ENCODE measurements at places on chromosomes 7 and 10. TPM values are rescaled to one million over a fixed set of nuclear protein-coding genes. Genes with fewer than 3 reads are reported as not detected.

The TAX1BP1 gene
- total RNA-seq = 68.9 TPM

The PNLIPRP2 gene
- total RNA-seq = not detected

The PPP3CB gene
- 40.0 TPM for total RNA-seq

The GPR37 gene
- total RNA-seq = 9.2 TPM

The EMX2 gene
- not detected for total RNA-seq

- peak; percentile 86 for DNase-seq
- H3K36me3 ChIP-seq = peaks cover 31% of the 10 kb centered on the region
- no peaks in the 10 kb centered on the region for H3K27me3 ChIP-seq
- peak overlapping the region; percentile 37 for H3K27ac ChIP-seq
Observed at GRCh38 chr10:93379731-93380575, 102.2 kb downstream of the MYOF start.

DNA sequence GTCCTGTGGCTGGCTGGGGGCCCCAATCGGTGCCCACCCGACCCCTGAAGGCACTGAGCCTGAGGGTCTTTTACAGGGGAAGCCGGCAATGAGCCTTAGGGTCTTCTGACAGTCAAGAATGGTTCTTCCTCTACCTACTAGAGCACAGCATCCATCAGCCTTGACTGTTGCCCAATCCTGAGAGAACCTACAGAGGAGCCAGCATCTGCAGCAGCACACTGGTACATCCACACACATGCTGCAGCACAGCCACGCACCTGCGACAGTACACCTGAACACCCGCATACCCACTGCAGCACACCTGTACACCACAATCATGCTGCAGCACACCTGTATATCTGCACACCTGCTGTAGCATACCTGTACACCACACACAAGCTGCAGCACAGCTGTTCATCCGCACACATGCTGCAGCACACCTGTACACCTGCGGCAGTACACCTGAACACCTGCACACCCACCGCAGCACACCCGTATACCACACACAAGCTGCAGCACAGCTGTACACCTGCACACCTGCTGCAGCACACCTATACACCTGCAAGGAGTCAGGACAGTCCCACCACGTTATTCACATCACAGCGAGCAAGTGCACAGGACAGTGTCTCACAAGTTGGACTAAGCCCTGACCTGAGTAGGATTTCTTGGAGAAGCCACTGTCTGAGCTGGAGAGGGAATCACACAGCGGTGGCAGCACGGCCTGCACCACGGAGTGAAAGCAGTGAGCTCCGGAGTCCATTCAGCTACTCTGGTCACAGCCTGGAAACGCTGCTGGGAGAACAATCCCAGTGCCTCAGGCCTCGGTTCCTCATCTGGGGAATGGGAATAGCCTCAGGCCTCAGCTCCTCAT, 56.4 kb downstream of the VIPR2 start:
- DNase-seq = no peak
- no peak overlapping the region for H3K27ac ChIP-seq
- no peaks in the 10 kb centered on the region for H3K4me1 ChIP-seq
- no peaks in the 10 kb centered on the region for H3K27me3 ChIP-seq

DNA sequence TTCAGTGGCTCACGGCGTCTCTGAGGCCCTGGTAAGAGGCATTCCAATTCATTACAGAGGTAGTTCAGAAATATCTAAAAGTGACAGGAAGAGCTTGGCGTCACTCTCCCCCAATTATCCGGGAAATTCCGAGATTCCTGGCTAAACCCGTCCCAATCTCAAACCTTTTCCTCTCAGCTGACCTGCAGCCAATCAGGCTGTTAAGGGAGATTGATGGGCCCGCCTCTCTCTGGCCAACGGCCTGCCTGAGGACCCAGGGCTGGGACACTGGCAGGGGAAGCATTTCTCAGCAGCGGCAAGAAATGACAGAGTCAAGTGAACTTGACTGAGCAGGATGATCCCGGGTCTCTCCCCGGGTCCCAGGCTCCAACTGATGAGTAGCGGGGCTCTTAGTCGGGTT, 72.3 kb downstream of the EBF3 start:
- DNase-seq = no peak
- H3K36me3 ChIP-seq = no peaks in the 10 kb centered on the region
- no peak overlapping the region for H3K4me3 ChIP-seq
- H3K4me1 ChIP-seq = no peaks in the 10 kb centered on the region
- no peak overlapping the region for H3K27ac ChIP-seq
- H3K27me3 ChIP-seq = no peaks in the 10 kb centered on the region

DNA sequence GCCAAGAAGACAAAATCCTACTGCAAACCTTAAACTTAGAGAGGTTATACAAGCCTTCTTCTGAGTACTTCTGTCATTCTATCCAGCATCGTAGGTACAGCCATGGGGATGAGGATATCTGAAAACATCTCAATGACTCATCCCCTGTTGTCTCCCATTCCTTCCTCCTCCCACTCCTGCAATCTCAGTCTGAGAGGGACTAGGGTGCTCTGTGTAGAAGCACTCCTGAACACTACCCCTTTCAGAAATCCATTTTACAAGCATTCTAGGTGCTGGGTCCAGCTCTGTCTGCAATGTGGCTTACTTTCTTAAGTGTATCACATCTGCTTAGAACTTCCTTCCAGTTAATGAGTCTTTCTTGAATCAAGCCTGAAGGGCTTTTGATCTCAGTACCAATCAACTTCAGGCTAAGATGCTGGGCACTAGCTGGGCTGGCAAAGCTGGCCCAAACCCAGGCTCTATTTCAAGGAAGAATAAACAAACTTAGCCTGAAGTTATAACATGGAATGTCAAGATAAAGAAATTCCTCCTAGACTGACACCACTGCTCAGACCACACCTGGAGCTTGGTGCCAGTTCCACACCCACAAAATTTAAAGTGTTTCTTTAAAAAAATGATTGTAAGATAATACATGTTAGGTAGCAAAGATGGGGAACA, 270.3 kb upstream of the AOAH start:
- no peaks in the 10 kb centered on the region for H3K36me3 ChIP-seq
- H3K27ac ChIP-seq = no peak overlapping the region

DNA sequence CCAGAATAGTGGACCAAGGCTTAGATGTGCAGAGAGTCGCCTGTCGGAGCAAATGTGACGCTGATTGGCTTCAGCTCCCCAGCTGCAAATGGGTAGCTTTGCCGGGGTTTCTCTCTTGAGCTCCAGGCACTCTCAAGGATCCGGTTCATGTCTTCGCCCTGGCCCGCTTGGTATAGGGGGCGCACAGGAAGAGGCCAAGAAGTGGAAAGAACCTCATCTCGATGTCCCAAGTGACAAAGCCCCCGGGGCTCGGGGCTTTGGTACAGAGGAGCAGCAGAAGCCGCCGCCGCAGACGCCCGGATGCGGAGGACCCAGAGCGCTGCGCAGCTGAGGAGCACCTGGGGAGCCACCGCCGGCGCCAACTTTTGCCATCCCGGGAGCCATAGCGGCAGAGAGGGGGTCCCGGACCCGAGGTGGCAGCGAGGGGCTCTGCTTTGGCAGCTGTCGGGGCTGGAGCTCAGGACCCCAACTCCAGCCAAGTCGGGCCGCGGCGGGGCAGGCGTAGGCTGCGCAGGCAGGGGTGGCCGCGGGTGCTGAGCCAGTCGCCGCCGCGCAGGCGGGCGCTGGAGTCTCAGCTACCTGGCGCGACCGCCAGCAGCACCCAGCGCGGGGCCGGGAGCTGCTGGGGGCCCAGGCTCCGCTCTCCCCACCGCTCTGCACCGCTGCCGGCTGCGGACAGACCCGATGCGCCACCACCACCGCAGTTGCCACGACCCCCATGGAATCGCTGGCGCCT, 466.6 kb downstream of the XPNPEP1 start:
- H3K27me3 ChIP-seq = peaks cover 23% of the 10 kb centered on the region
- H3K4me3 ChIP-seq = no peak overlapping the region
- no peaks in the 10 kb centered on the region for H3K4me1 ChIP-seq
- no peak overlapping the region for H3K27ac ChIP-seq
- no peaks in the 10 kb centered on the region for H3K36me3 ChIP-seq
- no peak for DNase-seq

GRCh38 chr7:38299275-38299931, 26.0 kb upstream of the TARP start:
- peaks cover 17% of the 10 kb centered on the region for H3K27me3 ChIP-seq
- H3K4me3 ChIP-seq = no peak overlapping the region
- H3K36me3 ChIP-seq = no peaks in the 10 kb centered on the region

DNA sequence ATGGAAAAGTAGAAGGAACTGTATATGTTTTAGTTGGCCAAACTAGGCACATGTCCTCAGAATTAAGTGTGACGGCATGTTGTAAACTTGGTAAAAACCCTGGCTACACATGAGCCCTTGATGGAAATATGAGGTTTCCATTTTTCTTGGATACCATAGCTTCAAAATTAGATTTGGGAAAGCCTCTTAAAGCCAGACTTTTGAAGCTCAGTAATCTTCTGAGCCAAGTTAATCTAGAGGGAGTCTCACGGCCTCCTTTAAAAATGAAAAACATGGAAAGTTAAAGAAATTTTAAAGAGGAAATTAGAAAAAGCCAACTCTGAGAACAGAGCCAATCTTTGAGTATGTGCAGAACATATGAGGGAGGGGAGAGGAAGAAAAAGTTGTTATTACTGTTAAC, 376.0 kb downstream of the CTNNA3 start:
- no peak for DNase-seq
- no peak overlapping the region for H3K4me3 ChIP-seq
- H3K36me3 ChIP-seq = no peaks in the 10 kb centered on the region
- no peak overlapping the region for H3K27ac ChIP-seq
- H3K27me3 ChIP-seq = no peaks in the 10 kb centered on the region

- DNase-seq = no peak
- no peaks in the 10 kb centered on the region for H3K36me3 ChIP-seq
- H3K27me3 ChIP-seq = peaks cover 24% of the 10 kb centered on the region
- H3K4me1 ChIP-seq = no peaks in the 10 kb centered on the region
- H3K27ac ChIP-seq = no peak overlapping the region
Observed at GRCh38 chr7:28939367-28939766, 18.8 kb downstream of the TRIL start.

GRCh38 chr7:99863847-99864440, 12.9 kb downstream of the OR2AE1 start:
- no peak overlapping the region for H3K4me3 ChIP-seq
- H3K27ac ChIP-seq = no peak overlapping the region
- no peaks in the 10 kb centered on the region for H3K36me3 ChIP-seq
- no peaks in the 10 kb centered on the region for H3K27me3 ChIP-seq

DNA sequence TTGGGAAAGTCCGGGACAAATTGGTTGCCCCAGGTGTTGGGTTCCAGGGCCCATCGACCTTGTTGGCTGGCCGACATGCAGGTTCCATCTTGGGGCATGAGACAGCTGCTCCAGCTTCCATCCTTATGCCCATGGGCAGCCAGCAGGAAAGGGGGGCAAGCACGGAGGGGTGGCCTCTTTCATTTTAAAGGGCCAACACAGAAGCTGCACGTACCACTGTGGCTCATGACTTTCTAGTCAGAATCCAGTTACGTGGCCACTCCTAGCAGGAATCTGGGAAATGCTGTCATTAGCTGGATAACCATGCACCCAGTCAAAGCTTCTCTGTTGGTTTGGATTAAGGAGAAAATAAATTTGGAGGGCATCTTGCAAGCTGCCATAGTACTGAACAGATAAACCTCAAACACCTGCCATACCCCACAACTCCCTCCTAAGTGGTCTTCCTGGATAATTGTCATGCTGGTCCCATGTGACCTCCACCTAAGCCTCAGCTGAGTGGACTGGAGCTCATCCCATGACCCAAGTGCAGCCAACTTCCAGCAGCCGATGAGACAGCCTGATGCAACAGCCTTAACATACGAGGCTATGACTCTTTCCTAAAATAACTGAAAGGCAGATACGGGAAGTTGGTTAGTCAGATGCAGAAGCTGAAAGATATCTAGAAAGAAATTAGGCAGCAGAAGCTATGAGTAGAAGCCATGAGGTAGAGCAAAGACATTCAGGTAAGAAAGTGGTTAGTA, 21.4 kb upstream of the GSDME start:
- no peaks in the 10 kb centered on the region for H3K36me3 ChIP-seq
- H3K4me3 ChIP-seq = no peak overlapping the region
- H3K27me3 ChIP-seq = no peaks in the 10 kb centered on the region
- H3K27ac ChIP-seq = peak overlapping the region; percentile 69
- peaks cover 14% of the 10 kb centered on the region for H3K4me1 ChIP-seq
